D721Med (cell line): ENCODE measurements at places on chromosomes 4 and X.

DNA sequence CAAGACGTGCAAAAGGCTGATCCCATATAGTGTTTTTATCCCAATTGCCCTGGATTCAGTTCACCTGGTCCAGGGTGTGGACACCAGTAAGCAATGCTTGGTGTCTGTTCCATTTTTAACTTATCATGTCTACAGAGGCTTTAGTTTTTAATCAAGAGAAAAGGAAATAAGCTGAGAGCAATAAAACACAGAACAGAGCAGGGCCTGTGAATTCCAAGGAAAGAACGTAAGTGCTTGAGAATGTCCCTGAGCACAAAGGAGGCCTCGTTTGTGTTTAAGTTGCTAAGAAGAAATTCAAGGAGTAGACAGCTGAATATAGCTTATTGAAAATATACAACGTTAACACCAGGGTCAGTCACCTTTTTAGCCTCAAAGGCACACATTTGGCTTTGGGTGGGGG, 191.3 kb downstream of the GPC3 start:
- DNase-seq, result no peak

- DNase-seq, result no peak
These were observed 528.6 kb downstream of the ANKRD50 start for GRCh38 chr4:124183926-124184325.

DNA sequence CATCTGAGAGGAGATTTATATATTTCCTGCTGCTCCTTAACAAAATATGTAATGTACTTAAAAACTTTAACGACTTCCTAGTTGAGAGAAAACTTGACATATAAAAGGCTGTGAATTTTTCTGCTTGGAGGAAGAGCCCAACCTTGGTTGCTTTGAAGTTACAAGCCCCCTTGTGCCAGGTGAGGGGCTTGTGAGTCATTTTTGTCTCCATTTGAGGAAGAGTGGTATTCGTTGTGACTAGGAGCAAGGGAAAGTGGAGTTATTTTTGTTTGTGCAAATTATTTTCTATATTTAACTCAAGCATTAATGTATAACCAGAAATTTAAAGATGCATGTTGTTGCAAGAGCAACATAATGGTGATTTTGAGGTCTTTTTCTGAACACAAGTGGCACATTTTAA, 99.0 kb upstream of the DDX3X start:
- no peak for DNase-seq

- DNase-seq, result peak; percentile 32
These were observed at the start of gene SYTL4 for GRCh38 chrX:100731441-100732281. SYTL4 (minus strand) TSS chrX:100732121; CDS start chrX:100702037, 30,084 bp downstream.

- DNase-seq, result no peak
These were observed 9.8 kb downstream of the GNPDA2 start for GRCh38 chr4:44716597-44716996.

GRCh38 chrX:56069299-56069931, 162.7 kb upstream of the KLF8 start:
- DNase-seq, result no peak

DNA sequence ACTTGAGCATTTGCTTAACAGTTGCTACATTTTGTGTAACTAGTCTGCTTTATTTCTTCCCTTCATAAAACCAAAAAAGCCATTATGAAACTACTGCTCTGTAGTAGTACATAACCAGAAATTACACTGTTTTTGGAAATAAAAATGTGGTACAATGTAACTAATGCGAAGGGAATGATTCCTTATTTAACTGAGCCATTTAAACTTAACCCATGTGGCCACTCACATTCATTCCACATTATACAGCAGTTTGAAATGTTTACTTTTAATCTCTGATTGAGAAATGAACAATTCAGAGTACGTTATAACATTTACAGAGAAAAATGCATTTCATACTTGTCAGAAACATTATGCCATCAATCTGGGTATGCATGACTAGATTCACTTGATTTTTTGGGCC, 94.2 kb downstream of the NYX start:
- no peak for DNase-seq

DNA sequence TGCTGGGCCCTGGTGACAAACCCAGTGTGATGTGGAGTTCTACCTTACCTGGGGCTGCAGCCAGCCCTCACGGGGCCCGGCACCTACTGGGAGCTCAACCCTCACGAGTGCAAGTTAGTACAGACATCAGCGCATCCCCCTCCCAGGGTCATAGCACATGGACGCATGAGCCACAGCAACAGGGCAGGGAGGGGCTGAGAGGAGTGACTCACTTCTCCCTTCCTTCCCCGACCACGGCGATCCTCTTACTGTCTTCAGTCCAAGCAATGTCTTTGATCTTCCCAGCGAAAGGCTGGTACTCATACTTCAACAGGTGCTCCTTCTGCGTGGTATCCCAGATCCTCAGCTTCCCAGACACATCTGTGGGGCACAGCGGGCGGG, 17.8 kb downstream of the WDR1 start:
- no peak for DNase-seq

GRCh38 chr4:138918169-138918869, 97.3 kb upstream of the NOCT start:
- no peak for DNase-seq

DNA sequence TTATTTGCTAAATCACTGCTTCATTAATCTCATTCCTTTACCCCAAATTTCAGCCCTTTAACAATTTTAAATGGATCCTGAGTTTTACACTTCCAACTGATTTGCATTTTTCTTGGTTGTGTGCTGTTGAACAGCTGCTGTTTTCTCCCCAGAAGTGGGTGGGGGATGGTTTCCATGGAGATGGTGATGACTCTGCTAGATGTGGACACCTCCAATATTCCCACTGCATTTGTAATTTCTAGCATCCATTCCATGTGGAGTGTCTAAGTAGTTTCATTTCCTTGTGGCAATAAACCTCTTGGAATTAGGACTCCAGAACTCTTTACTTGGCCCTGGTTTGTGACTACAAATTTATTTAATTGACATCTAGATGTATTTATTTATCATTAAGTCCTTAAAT, 330.4 kb downstream of the GBA3 start:
- DNase-seq, result no peak

- no peak for DNase-seq
These were observed 75.9 kb upstream of the CITED1 start for GRCh38 chrX:72381439-72382201.

DNA sequence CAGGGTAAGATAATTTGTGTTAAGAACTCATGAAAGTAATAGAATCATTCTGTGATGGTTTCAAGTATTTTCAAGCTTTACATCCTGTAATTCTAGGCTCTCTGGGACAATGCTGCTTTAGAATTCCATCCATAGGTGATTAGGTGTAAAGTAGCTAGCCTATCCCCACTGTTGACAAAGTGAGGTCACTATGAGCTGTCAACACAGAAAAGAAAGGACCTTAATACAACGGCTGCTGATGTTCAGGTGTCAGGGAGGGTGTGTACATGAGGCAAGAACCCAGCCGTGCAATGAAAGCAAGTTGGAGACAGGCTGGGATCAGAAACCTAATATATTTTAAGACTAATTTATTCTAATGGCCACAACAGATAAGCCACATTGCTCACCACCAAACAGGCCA, 36.8 kb upstream of the SH3RF1 start:
- DNase-seq, result no peak

DNA sequence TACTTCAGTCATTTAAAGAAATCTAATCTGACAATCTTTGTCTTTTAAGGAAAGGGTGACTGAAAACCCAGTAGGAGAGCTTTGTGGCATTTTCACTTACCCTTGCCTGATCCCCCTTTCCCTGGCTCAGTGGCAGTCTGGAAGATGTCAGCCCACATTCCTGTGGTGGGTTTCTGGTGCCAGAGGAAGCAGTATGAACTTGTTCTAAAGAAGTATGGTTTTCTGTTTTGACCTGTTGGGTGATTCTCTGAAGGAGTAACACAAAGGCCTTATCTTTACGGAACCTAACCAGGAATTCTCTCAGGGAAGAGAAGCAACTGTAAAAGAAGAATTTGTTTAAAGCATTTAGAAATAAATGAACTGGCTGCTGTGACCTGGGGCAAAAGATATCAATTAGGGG, 41.9 kb downstream of the BMP15 start:
- DNase-seq, result no peak

- no peak for DNase-seq
These were observed 257.4 kb downstream of the NLGN4X start for GRCh38 chrX:5971300-5971699.

DNA sequence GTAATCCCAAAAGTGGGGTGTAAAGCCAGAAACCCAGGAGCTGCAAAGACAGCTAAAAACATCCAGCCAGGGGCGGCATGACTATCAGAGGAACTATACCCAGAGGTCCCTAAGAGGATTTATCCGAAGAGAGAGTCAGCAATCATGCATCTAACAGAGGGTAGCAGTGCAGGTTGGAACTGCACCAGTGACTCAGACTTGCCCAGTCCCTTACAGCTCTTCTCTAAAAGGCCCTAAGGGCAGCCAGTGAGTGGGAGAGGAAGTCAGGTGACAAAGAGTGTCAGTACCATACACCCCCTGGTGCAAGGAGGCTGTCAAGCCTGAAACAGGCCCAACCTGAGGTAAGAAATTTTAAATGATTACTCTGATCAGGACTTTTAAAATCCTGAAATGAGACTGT, 88.1 kb downstream of the CAMK2D start:
- DNase-seq, result no peak

- DNase-seq, result no peak
These were observed 98.6 kb downstream of the RBM47 start for GRCh38 chr4:40530961-40531635.

GRCh38 chr4:168440442-168441264, 39.6 kb downstream of the DDX60L start:
- no peak for DNase-seq

GRCh38 chr4:141016117-141016798, 117.0 kb downstream of the RNF150 start:
- DNase-seq, result no peak

DNA sequence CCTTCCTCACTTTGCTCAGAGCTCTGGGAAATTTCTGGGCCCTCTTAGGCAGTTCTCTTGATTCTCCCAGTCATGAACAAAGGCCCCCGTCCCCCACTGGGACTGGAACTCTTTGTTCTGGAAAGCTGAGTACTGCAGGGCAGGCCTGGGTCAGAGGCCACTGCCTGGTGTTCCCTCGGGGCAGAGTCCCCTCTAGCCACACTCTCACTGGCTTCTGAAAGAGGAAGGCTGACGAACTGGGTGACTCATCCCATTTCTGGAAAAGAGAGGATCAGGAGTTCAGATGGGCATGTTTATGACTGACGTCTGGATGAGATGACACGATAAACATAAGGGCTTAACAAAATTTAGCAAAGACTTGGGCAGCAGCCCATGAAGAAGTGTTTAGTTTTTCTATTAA, 47.7 kb downstream of the DDX3X start:
- no peak for DNase-seq

- DNase-seq, result no peak
These were observed 1.7 kb downstream of the PPP2R2C start for GRCh38 chr4:6470502-6471306.

GRCh38 chr4:183424109-183424744, 20.2 kb upstream of the CDKN2AIP start:
- no peak for DNase-seq

- no peak for DNase-seq
These were observed 103.9 kb downstream of the PDS5A start for GRCh38 chr4:39873823-39874222.

DNA sequence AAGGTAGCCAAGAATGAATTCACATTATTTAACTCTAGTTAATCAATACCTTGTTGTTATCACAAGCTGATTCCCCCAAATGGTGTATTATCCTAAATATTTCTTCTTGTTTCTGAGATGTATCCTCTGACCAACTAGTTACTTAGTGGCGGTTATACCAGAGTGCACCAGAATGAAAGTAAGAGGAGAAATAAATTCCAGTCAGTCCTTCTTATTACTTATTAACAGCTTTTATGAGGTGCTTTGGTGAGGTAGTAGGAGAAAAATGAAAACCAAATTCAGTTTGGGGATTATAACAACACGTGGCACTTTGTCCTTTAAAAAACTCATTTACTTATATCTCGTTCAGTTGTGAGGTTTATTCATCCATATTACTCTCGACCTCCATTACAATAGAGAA, 101.9 kb downstream of the AMMECR1 start:
- DNase-seq, result no peak

DNA sequence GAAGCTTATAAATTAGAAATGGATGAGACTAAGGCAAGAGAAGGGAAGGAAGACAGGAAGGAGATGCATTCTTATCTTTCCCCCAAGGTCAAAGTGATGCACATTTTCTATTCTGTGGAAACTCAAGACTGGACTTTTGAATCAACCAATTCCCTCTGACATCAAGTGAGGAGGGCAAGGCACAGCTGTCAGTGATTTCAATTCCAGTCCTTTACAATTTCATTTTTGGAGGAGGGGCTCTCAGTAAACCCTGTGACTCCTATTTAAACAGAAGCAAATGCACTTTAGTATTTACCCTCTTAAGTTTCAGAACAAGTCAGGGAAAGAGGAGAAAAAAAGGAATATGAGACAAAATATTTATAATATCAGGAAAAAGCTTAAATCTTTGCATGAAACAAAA, 134.0 kb downstream of the MGST2 start:
- DNase-seq, result no peak

DNA sequence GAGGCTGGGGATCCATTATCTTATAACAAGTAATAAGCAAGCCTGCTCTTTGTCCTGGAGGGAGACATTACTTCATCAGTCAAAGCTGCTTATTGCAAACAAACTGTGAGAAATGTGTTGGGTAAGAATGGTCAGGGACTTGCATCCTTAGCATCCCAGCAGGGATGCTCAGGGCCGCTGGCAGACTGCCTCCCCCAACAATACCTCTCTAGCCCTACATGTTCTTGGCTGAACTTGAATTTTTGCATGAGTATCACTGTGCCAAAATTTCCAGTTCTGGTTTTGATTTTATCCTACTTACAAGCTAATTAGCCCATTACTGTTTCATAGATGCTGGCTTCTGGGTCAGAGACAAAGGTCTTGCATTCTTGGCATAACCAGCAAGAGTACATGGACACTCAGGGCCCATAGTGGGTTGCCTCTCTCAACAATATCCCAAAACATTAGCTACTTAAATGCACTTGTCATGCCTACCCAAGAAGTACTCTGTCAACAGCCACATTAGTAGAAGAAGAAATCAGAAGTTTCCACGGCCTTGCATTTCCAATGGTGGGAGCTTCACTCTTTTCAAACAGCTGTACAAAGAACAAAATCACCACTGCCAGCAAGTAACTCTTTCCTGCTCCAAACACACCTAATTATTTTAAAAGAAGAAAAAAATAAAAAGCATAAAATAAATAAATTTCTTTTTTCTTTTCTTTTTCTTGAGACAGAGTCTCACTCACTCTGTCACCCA, 41.9 kb upstream of the NEUROG2 start:
- no peak for DNase-seq

GRCh38 chrX:114591121-114591520, 7.2 kb downstream of the HTR2C start:
- DNase-seq, result no peak

- no peak for DNase-seq
These were observed 300.9 kb upstream of the FAT4 start for GRCh38 chr4:125013891-125014290.

DNA sequence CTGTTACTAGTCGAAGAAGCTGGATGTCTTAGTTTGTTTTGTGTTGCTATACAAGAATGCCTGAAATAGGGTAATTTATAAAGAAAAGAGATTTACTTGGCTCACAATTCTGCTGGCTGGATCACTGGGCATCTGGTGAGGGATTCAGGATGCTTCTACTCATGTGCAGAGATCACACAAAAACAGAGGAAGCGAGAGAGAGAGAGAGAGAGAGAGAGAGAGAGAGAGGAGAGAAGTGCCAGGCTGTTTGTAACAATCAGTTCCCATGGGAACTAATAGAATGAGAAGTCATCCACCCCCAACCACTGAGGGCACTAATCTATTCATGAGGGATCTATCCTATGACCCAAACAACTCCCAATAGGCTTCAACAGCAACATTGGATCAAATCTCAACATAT, 66.2 kb upstream of the FAM9A start:
- DNase-seq, result no peak

GRCh38 chr4:38865445-38865844, 2.2 kb upstream of the FAM114A1 start:
- no peak for DNase-seq
